Upper lobe of left lung (tissue), 6 donors: ENCODE measurements at places on chromosomes 5 and 9. TPM values are rescaled to one million over a fixed set of nuclear protein-coding genes. Genes with fewer than 3 reads are reported as not detected.

DNA sequence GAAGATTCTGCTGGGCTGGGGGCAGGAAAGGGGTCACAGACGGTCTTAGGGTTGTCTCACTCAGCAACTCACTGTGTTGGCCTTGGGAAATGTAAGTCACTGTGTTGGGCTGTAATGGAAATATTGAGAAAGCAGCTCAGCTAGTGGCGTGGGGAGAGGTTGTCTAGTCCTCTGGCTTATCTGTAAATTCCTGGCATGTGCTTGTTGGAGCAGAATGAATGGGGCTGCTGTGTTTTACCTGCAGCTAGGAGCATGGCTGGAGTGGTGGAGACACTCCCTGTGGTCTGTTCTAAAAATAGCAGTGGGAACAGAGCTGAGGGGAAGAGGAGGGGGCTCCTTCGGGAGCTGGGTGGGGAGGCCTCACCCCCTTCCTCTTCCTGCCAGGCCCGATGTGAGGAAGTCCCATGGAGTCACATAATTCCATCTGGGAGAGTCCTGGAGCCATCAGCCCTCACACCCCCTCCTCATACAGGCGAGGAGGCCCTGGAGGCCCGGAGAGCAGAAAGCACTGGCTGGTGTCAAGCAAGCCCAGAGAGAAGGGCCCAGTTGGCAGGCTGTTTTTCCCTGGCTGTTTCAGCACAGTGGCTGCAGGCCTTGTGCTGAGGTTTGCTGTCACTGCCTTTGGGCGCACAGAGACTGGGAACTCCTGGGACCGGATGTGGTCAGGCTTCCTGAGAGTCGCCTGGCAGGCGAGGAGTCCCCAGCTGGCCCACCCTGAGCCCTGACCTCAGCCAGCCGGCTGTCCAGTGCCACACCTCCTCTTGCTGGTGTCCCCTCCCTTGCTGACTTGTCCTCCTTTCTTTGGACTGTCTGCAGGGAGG lies 84.9 kb downstream of the RGS3 start:
- DNase-seq, result peak; percentile 84

GRCh38 chr9:83405759-83406158 lies 132.4 kb downstream of the FRMD3 start:
- DNase-seq, result no peak

DNA sequence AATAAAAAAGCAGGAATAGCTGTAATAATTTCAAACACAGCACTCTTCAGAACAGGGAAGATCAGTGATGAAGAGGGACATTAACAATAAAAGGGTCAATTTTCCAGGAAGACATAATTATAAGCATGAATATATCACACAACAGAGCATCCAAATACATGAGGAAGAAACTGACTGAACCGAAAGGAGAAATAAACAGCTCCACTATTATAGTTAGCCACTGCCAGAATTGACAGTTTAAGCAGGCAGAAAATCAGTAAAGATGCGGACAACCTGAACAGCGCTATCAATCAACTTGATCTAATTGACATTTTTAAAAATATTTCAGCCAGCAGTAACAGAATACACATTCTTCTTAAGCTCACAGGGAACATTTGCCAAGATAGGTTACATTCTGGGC lies 89.1 kb downstream of the MED10 start:
- DNase-seq, result no peak

DNA sequence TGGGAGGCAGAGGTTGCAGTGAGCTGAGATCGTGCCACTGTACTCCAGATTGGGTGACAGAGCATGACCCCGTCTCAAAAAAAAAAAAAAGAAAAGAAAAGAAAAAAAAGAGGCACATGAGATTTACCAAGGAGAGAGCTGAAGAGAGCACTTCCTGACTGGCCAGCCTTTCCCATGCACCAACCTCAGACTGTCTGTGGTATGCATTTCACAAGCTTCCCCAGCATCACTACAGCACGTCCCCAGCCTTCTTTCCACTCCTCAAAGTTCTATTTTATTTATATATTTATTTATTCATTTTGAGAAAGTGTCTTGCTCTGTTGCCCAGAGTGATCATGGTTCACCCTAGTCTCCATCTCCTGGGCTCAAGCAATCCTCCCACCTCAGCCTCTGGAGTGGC lies 13.6 kb upstream of the FUBP3 start:
- no peak for DNase-seq

DNA sequence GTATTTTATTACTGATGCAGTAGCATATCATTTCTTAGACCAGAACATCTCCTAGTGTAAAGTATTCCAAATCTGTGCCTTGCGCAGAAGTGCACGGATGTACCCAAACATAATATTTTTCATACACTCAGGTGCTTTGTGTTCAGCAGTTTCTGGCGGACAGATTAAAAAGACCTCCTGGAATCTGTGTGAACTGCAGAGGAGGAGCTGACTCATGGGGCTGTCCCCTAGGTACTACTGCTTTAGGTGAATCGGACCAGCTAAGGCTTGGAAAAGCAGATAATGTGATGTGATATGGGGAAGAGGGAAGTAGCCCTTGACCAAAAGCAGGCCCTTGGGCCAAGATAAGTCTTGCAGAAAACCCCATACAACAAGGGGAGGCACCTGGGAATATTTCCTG lies 310.1 kb downstream of the PLK2 start:
- DNase-seq, result no peak

DNA sequence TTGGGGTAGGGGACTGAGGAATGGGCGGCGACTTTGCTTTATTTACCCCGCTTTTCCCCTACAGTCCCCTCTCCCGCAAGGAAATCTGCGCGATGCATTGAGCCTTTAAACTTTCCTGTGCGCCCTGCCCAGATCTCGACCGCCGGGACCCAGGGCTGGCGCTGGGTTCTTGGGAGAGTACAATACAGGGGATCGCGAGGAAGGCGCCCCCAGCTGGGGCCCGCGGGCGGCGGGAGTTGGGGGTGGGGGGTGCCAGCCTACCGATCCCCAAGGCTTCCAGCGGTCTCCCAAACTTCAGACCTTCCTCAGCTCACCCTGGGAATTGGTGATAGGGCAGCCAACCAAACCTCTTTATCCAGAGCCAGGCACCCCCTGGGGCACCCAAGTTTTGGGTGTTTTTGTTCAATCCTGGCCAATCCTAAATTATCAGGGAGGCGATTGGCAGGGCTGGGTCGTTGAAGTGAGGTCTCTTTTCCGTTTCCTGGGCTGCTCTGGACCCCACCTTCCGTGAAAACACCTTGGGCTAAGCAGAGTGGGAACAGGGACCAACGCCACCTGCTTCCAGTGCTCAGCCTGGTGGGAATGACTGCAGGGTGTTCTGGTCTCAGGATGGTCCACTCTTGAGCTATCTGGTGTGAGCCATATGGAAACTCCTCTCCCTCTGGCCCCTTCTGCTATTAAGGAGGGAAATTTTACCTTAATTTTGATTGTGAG lies 51.4 kb upstream of the DAB2IP start:
- peak; percentile 81 for DNase-seq

GRCh38 chr5:72006361-72006760 lies 100.9 kb upstream of the MAP1B start:
- no peak for DNase-seq

- no peak for DNase-seq
Observed at GRCh38 chr5:131423056-131423455, 159.2 kb downstream of the CDC42SE2 start.

- peak; percentile 54 for DNase-seq
Observed at GRCh38 chr9:131738293-131739132, 1.4 kb downstream of the RAPGEF1 start.

GRCh38 chr5:179731791-179732411 lies 721 bp upstream of the MAML1 start:
- peak; percentile 72 for DNase-seq

GRCh38 chr9:87685871-87686519 lies 39.9 kb upstream of the CTSL start:
- DNase-seq, result peak; percentile 49

DNA sequence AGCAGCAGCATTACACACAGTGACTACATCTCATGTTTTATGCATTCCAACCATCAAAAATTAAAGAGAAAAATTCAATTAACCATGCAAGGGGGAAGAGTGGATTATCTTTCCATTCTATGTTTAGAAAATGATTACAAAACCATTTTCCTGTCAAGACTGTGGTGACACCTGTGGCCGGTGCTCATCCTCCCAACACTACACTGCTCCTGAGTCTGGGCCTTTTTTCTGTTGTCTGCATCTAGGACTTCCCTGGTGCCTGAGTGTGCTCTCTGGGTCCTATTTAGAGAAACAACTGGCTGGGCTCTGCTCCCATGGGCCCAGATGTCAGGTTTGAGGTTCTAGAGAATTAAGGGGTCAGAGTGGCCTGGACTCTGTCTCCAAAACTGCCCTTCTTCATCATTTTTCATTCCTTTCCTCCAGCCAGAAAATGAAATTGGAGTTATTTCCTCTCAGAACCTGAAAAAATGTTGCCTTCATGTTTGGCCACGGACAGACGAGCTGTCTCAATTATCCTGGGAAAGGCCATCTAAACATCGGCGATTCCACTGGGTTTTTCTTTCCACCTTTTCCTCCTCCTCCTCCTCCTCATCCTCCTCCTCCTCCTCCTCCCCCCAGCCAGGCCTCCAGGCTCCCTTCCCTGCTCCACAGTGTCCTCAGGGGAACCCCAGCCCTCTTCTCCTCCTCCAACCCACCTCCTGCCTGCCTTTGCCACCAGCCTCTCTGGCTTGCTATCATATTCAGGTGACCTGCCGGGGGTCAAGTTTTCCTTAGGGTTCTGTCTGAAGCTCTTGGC lies 11.4 kb upstream of the ARSI start:
- DNase-seq, result no peak

GRCh38 chr9:19255112-19255511 lies 24.6 kb downstream of the DENND4C start:
- DNase-seq, result no peak

DNA sequence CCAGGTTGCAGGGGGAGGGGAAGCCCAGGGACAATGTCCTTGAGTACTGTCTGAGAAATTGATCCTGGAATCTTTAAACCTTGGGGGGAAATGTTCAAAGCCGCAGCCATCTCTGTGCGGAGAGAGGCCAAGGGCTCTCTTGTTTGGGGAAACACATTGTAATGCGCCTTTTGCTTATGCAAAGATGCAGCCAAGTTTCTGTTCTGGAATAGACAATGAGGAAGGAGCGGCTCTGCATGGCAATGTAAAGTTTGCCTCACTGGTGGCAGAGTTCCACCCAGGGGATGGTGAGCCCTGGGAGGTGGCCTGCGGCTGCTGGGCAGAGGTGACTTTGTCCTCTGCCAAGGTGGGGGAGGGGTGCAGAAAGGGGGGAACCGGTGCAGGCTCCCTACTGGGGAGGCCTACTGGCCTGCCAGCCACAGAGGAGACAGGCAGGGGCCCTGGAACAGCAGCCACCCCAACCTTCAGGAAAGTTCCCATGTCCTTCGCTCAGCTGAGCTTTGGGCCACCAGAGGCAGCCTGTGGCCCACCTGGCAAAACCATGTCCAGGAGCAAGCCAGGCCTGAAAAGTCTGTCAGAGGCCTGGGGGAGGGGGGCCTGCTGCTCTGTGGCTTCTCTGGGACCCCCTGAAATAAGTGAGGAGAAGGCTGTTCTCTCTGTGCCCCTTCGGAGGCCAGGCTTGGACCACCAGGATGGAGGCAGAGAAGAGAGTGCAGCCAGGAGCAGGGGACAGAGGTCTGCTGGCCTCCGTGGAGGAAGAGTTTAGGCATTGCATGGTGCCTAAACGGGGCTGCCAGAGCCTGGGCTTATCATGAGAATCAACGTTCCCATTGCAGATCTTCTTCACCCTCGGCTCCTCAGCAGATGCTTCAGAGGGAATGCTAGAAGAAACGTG lies 127.8 kb downstream of the ZNF354C start:
- DNase-seq, result no peak

GRCh38 chr9:130263601-130264413 lies 1.8 kb upstream of the HMCN2 start:
- DNase-seq, result no peak

DNA sequence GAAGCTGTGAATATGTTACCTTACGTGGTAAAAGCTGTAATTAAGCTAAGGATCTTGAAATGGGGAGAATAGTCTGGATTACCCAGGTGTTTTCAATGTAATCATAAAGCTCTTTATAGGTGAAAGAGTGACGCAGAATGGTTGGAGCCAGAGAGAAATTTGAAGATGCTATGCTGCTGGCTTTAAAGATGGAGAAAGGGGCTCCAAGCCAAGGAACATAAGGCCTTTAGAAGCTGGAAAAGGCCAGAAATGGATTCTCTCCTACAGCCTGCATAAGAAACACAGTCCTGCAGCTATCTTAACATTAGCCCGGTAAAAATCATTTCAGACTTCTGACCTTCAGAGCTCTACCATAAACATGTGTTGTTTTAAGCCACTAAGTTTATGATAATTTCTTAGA lies 243.3 kb upstream of the VLDLR start:
- DNase-seq, result no peak

- no peak for DNase-seq
Observed at GRCh38 chr5:146753641-146754040, 124.9 kb downstream of the PPP2R2B start.

- no peak for DNase-seq
Observed at GRCh38 chr5:53730943-53731342, 170.5 kb downstream of the NDUFS4 start.

DNA sequence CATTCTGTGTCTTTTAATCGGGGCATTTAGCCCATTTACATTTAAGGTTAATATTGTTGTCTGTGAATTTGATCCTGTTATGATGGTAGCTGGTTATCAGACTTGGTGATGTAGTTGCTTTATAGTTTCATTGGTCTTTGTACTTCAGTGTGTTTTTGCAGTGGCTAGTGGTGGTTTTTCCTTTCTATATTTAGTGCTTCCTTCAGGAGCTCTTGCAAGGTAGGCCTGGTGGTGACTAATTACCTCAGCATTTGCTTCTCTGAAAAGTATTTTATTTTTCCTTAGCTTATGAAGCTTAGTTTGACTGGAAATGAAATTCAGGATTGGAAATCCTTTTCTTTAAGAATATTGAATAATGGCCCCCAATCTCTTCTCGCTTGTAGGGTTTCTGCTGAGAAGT lies 156.9 kb downstream of the CNTLN start:
- no peak for DNase-seq

GRCh38 chr5:148999741-149000140 lies 63.1 kb downstream of the SH3TC2 start:
- no peak for DNase-seq

GRCh38 chr5:60633341-60633740 lies 66.6 kb downstream of the DEPDC1B start:
- no peak for DNase-seq

- no peak for DNase-seq
Observed at GRCh38 chr9:94807556-94807955, 81.1 kb downstream of the AOPEP start.

DNA sequence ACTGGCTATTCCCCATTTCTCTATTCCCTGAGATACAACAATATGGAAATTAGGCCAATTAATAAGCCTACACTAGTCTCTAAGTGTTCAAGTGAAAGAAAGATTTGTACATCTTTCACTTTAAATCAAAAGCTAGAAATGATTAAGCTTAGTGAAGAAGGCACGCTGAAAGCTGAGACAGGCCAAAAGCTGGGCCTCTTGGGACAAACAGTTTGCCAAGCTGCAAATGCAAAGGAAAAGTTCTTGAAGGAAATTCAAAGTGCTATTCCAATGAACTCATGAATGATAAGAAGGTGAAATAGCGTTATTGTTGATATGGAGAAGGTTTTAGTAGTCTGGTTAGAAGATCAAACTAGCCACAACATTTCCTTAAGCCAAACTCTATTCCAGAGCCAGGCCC lies 256.2 kb downstream of the ZSWIM6 start:
- DNase-seq, result no peak

Gene EPB41L4B
- 12.0 TPM for total RNA-seq

Gene LRRC19
- total RNA-seq, result 0.15 TPM

Gene IRX4
- total RNA-seq, result 1.7 TPM

Gene CAMLG
- 18.5 TPM for total RNA-seq

Gene FBXL7
- 4.9 TPM for total RNA-seq

Gene KIF24
- total RNA-seq, result 1.1 TPM

Gene UNC13B
- total RNA-seq, result 300 TPM

Gene CDC14B
- 6.0 TPM for total RNA-seq

Gene FOXD1
- total RNA-seq, result 0.54 TPM

Gene TLR4
- total RNA-seq, result 34.6 TPM

Gene PCDHGC4
- 1.7 TPM for total RNA-seq

Gene BHMT2
- total RNA-seq, result 1.5 TPM

Gene PDCD1LG2
- 1.7 TPM for total RNA-seq
